PC-9 (cell line): ENCODE measurements at places on chromosomes 7 and 10. TPM values are rescaled to one million over a fixed set of nuclear protein-coding genes. Genes with fewer than 3 reads are reported as not detected.

DNA sequence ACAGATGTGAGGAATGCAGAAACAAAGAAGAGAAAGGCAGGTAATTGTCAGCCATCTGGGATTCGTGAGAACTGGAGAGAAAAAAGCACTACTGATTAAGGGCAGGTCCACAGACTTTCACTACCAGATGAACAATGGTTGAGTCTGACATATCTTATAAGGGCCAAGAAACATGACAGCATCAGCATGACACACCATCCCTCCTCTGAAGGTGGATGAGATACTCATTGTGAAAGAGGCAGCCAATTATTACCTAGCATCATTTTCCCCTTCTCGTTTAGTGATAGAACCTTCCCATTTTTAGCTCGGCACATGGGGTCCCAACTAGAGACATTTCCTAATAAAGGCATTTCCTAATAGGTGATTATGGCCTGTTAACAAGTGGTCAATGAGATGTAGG is 19.2 kb upstream of the MET start:
- no peak for DNase-seq

- no peak for DNase-seq
Measured at GRCh38 chr10:1673568-1674345, 63.6 kb downstream of the ADARB2 start.

C7orf57 gene
- 0.90 and 2.5 TPM in 2 replicates for total RNA-seq

- no peak for DNase-seq
Measured at GRCh38 chr7:82375713-82376112, 67.9 kb downstream of the CACNA2D1 start.

- no peak for DNase-seq
Measured at GRCh38 chr7:134062460-134062859, 64.7 kb upstream of the LRGUK start.

GRCh38 chr7:80044796-80045195 is 89.8 kb upstream of the GNAI1 start:
- DNase-seq, result no peak

NODAL gene
- total RNA-seq, result not detected in 2 replicates

- no peak for DNase-seq
Measured at GRCh38 chr10:91460681-91461080, 50.5 kb downstream of the HECTD2 start.

DNA sequence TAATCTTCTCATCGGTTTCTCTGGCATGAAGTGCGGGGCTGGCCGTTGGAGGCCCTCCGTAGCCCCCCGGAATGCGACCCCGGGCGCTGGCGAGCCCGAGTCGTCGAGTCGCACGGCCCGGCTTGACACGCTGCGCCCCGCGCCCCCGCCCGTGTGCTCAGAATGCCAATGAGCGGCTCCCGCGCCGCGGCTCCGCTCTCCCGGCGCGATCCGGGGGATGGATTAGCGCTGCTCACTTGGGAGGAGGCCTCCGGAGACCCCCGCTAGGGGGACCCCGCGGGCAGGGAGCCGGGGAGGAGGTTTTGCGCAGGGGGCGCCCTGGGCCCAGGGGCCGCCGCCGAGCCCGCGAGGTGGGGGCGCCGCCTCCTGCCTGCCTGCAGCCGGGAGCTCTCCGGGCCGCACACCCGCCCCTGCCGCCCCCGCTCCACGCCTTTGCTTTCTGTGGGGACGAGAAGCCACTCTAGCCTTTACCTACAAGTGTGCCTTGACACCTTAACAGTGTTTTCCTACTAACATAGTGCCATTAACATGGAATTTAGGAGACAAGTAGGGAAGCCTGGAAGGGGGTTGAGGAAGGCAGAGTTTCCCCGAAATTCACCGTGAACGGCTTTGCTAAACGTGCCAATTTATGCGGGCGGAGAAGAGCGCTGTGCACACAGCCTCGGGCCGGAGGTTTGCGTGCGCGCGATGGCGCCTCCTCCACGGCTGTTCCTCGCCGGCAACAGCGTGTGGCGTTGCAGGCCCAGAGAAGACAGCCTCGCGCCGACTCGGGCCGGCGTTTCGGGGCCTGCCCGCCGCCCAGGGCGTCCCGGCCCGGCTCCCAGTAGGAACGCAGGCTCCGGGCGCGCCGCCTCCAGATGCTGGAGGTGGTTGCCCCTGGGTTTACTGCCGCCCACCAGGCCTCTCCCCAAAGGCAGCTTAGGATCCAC is 7.1 kb downstream of the SHH start:
- DNase-seq, result no peak

DNA sequence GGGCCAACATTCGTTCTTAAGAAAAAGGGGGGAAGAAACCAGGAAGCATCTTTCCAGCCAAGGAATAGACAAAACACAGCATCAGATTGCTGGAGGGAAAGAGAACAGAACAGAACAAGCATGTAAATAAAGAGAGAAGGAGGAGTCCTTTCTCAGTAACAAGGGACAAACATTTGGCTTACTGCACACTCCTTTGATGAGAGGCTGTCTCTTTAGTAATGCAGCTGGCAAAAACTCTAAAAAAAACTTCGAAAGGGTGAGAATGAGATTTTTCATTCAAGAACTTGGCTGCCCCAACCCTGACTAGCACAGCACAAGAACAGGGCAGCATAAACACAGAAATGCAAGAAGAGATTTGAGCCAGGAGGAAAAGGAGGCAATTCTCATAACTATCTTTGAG is 38.9 kb upstream of the IL6 start:
- DNase-seq, result no peak

GRCh38 chr10:43042503-43043341 is 34.1 kb upstream of the RET start:
- no peak for DNase-seq

GRCh38 chr10:97936126-97936525 is 86.5 kb downstream of the GOLGA7B start:
- no peak for DNase-seq

DNA sequence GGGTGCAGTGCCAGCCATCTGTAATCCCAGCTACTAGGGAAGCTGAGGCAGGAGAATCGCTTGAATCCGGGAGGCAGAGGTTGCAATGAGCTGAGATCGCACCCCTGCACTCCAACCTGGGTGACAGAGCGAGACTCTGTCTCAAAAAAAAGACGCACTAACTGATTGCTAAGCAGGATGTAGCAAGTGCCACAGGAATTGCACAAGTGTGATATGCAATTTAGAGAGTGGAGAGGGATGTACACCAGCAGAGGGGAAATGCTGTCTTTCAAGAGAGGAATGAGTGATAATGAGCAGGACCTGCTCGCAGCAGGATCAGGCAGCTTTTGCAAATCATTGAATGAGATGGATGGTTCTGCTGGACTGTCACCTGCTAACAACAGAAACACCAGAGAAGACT is 13.3 kb upstream of the SLC16A12 start:
- DNase-seq, result no peak

SPDYE11 gene
- not detected in 2 replicates for total RNA-seq

DNA sequence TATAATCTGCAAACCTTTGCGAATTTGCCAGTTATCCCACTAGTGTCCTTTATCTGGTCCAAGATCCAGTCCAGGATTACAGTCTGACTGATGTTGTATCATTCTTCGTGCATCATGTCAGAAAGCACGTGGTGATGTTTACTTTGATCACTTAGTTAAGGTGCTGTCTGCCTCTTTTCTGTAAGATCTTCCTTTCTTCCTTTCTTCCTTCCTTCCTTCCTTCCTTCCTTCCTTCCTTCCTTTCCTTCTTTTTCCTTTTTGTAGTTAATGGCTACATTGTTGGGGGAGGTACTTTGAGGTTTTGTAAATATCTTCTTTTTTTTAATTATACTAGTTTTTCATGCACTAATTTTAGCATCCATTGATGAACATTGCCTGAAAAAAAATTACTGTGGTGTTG is 80.3 kb downstream of the LCOR start:
- DNase-seq, result no peak

- no peak for DNase-seq
Measured at GRCh38 chr7:90896458-90896857, 300.3 kb downstream of the CDK14 start.

GRCh38 chr7:116478834-116479233 is 20.7 kb upstream of the CAV2 start:
- no peak for DNase-seq
